Glutamatergic neuron (in vitro differentiated cells): ENCODE measurements at places on chromosomes 5 and 9. TPM values are rescaled to one million over a fixed set of nuclear protein-coding genes. Genes with fewer than 3 reads are reported as not detected.

- peak; percentile 37 for DNase-seq
Measured at GRCh38 chr9:133563291-133563796, 28.8 kb downstream of the ADAMTSL2 start.

Gene FCN1
- total RNA-seq = not detected

- DNase-seq = no peak
Measured at GRCh38 chr9:106820866-106821265, 42.1 kb upstream of the ZNF462 start.

DNA sequence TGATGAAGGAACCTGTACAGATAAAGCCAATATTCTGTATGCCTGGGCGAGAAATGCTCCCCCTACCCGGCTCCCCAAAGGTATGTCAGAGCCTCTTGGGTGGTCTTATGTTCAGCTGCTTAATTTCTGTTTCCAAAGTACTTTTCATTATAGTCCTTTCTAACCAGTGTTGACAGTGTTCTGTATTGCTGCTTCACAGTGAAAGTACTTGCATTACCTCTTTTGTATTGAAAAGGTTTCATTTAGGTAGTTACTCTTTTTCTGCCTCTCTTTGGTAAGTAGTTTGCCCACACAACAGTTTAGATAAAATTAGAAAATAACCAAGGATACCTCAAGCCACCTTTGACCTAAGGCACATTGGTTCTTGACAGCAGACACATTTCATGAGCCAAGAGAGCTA is 169.9 kb downstream of the PAM start:
- DNase-seq = no peak

- no peak for DNase-seq
Measured at GRCh38 chr9:125133403-125134329, 9.7 kb downstream of the SCAI start.

Gene GBGT1
- total RNA-seq = 1.3 TPM

Gene NSG2
- total RNA-seq = 233 TPM

DNA sequence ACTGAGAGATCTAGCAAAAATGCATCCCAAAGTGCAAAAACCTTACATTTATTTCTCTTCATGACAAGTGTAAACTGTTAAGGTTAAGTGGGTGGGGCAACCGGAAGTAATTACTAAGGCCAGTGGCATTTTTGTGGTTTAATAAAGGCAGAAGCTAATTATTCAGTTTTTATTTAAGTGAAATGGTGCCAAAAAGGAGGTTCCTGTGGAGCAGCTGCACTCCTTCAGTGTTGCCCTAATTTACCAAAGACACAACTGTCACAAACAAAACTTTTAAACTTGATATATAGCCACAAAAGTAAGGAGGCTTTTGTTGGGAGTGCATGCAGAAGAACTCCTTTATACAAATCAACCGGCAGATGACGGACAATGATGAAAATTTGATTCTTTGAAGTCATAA is 81.6 kb downstream of the NDUFS4 start:
- no peak for DNase-seq
